ENCODE measurements at places on chromosomes 2 and 18.

- no peak for DNase-seq
Measured at GRCh38 chr18:32661486-32662299, 111.1 kb downstream of the KLHL14 start.

DNA sequence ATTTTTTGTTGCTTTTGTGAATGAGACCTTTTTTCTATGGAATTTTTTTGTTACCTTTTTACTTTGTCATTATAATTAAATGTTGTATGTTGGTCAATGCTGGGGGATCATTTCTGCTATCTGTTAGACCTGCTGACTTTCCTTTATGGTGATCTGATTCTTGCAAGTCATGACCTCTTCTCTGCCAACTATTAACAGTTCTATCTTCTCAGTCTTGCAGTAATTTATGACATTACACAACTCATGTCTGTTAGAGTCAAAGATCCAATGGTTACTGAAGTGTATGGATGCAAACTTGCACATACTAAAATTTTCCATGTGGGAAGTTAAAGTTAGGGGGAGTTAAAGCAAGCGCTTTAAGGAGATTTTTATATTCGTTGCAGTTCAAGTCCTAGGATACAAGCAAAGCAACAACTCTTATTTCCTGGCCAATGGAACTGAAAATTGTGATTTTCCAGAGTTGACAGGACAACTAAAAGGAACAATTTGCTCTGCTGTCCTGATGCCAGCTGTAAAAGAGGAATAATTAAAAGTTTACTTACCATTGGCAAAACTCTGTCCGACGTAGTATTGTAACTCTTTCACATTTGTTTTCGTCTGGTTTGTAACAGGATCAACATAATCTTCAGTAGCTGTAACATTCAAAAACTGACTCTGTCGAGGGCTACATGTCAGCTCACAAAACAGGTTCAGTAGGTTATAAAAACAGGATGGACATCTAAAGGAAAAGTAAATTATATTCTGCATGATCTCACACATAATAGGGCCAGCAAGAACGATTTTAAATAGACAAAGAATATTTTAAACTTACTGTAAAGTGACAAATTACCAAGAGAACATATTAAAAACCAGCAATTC lies 17.8 kb downstream of the NPC1 start:
- DNase-seq, result no peak

- DNase-seq, result no peak
Measured at GRCh38 chr2:169653636-169654035, 40.6 kb downstream of the CFAP210 start.

GRCh38 chr2:54402350-54402749 lies 53.8 kb upstream of the SPTBN1 start:
- DNase-seq, result peak; percentile 78

GRCh38 chr2:130985831-130986649 lies 107.2 kb downstream of the FAM168B start:
- no peak for DNase-seq

All from Right ventricle myocardium inferior (tissue), 1 donor.